ENCODE measurements at places on chromosomes 12 and 14.

DNA sequence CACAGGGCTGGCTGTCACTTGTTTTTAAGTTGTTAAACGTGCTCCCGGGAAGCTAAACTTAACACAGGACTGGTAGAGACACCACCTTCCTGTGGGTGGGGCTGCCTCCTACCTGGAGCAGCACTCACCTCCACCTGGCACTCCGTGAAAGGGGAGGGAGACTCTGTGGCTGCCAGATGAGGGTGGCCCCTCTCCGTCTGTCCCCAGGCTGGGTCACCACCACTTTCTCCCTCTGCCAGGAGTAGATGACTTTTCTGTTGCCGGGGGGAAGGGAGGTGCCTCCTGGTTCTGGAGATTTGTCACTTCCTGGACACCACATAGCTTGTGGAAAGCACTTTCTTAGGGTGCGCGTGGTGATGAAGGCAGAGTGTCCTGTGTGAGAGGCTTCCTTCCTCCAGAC lies 81.3 kb downstream of the WDR20 start:
- no peak for DNase-seq

GRCh38 chr14:53621921-53622320 lies 334.7 kb downstream of the BMP4 start:
- DNase-seq: no peak

DNA sequence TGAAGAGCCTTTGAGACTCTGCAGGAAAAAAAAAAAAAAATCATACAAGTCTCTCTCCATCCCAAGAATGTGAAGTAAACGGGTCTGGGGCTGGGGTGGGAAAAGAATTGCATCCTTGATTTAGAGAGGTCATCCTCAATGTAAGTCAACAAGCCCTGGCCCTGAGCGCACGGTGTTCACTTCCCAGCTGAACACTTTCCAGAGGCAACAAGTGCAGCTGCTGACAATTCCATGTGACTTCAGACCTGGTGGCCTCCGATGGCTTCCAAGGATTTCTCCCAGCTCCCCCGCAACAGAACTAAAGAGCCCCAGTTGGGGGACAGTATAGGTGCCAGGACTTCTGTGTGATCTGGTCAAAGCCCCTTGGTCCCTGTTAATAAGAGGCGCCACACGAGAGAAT lies 2.4 kb downstream of the RILPL1 start:
- DNase-seq: no peak

DNA sequence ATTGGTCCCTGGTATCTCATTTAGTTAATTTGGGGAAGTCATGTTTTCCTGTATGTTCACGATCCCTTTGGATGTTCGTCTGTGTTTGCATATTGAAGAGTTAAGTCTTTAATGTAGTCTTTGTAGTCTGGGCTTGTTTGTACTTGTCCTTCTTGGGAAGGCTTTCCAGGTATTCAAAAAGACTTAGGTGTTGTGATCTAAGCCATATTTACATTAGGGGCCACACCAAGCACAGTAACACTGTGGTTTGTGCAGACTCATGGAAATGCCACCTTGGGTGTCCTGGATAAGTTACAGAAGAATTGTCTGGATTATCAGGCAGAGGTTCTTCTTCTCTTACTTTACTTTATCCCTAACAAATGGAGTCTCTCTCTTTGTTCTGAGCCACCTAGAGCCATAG lies 380.3 kb downstream of the CCER1 start:
- no peak for DNase-seq

GRCh38 chr12:107477947-107478610 lies 207.5 kb upstream of the PWP1 start:
- no peak for DNase-seq

DNA sequence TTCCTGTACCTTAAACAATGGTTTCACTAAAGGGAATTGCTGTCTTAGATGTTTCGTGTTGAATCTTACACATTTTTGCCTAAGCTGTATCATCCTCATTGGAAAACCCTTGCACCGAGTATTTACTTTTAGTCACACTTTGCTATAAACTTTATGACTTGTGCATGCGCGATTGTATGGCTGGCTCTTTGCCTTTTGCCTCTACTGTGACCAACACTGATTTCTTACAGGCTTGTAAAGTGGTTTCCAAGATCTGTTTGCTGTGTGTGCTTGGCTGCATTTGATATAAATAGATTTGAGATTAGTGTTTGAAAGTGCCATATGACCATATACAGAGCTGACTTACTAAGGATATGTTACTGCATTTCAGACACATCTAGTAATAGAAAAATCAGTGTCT lies 40.5 kb downstream of the RASSF3 start:
- no peak for DNase-seq

- no peak for DNase-seq
Measured at GRCh38 chr12:70553391-70553859, 83.8 kb downstream of the PTPRB start.

GRCh38 chr12:79223210-79223609 lies 358.6 kb downstream of the SYT1 start:
- DNase-seq: no peak

DNA sequence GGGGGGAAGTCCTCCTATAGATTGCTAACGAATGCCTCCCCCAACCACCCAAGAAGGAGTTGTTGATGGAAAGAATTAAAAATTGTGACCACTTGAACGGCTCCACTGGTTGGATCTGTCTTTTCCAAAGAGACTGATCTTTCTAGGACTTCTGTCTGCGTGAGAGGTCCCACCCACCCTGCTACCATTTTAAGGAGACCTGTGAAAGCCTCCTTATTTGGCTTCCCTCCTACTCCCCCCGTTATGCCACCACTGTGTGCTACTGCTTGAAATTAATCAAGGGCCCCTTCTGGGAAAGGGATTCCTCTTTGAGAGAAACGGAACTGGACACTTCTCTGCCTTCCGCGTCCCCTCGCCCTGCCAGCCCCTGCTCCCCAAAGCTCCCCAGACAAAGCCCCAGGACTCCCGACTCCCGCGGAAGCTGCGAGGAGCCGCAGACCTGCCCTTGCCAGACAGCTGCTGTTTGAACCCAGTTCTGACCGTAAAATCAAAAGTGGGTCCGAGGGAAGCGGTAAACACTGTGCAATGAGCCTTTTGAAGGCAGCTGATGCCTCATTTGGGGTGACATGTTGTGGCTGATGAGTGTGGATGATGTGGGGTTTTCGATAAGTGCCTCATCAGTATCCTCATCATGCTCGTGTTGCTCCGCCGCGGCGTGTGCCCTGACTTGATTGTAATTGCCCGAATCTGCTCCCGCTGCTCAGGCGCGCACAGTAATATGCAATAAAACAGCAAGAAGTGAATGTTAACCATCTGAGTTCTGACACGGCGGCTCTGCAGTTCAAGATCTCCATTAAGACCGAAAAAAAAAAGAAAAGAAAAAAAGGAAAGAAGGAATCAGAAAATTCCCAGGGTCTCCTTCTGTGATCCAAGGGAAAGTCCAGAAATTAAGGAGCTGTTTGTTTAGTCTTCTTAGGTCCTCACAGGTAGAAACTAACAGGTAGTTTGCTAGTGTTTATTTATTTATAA lies 48.2 kb downstream of the MBIP start:
- no peak for DNase-seq

GRCh38 chr12:62732861-62733427 lies 202.0 kb downstream of the PPM1H start:
- no peak for DNase-seq

DNA sequence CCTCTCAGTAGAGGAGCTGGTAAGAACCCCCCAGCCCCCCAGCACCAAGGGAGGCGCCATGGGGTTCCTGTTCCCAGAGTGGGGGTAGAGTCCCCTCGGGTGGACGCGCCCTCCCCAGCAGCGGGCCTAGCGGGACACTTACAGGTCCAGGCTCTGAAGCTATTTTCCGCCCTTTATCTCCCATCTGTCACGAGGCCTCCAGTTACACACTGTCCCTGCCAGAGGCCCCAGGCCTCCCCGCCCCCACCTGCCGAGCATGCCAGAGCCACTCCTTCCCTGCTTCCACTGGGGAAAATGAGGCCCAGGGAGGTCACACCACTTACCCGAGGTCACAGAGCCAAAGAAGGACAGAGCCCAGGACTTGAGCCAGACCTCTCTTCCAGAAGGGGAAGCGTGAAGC lies 3.1 kb downstream of the C14orf180 start:
- no peak for DNase-seq

- no peak for DNase-seq
Measured at GRCh38 chr12:26563552-26563951, 269.4 kb downstream of the ITPR2 start.

DNA sequence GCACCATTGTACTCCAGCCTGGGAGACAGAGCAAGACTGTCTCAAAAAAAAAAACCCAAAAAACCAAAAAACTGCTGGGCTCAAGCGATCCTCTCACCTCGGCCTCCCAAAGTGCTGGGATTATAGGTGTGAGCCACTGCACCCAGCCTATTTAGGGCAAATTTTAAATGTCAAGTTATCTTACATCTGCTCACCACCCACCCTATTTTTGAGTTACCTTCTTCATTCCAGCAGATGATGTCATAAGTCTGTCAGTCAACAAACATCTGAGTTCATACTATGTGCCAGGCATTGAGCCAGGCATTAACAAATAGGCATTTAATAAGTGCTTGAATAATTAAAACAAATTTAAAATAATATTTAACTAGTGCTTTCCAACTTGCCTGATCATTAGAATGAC lies 21.5 kb downstream of the BATF start:
- no peak for DNase-seq

DNA sequence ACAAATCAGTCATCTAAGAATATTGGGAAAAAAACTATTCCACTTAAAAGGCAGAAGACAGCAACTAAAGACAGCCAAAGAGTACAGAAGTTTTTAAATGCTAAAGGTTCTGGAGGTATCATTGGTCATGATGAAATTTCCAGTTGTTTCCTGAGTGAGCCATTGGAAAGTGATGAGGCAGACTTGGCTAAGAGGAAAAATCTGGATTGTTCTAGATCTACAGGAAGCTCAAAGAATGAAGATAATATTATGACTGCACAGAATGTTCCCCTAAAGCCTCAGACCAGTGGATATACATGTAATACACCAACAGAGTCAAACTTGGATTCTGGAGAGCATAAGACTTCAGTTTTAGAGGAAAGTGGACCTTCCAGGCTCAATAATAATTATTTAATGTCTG lies 22.8 kb downstream of the GALNT4 start:
- DNase-seq: no peak

- DNase-seq: no peak
Measured at GRCh38 chr12:14664434-14665023, 31.9 kb downstream of the GUCY2C start.

GRCh38 chr12:11653215-11653753 lies 3.8 kb downstream of the ETV6 start:
- DNase-seq: no peak

DNA sequence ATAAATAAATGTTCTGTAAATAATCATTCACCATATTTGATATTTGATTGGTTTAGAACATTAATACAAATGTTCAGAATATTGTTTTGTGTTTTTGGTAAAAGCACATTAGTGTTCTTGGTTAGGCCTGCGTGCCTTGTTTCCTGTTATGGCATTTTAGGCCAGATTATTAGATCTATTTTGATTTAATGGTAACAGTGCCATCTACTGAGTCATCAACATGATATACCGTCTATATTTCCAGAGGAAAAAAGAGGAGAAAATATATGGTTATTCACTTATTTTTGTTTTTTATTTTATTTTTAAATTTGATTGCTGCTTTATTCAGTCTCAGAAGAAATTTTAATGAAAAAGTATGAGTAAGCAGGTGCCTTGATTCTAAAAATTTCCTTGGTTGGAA lies 60.3 kb downstream of the GPHN start:
- DNase-seq: no peak

- DNase-seq: no peak
Measured at GRCh38 chr12:29706311-29706710, 77.4 kb downstream of the TMTC1 start.

- no peak for DNase-seq
Measured at GRCh38 chr12:115823635-115824034, 453.9 kb downstream of the MED13L start.

GRCh38 chr12:43255522-43256111 lies 296.4 kb downstream of the ADAMTS20 start:
- DNase-seq: no peak

GRCh38 chr12:39230086-39230485 lies 212.8 kb downstream of the KIF21A start:
- DNase-seq: no peak

DNA sequence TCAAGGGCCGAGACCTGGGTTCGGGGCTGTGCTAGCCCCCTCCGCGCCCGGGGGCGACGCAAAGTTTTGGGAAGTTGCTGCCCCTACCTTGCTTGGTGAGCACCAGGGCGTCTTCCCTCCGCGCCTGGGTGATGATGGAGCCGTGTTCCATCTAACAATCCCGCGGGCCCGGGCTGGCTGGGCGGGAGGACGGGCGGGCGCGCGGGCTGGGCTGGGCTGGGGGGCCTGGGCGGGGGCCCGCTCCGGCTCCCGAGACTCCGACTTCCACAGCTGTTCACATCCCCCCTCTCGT lies 298 bp downstream of the CTDSP2 start:
- no peak for DNase-seq

- no peak for DNase-seq
Measured at GRCh38 chr12:913919-914698, 35.4 kb downstream of the RAD52 start.

DNA sequence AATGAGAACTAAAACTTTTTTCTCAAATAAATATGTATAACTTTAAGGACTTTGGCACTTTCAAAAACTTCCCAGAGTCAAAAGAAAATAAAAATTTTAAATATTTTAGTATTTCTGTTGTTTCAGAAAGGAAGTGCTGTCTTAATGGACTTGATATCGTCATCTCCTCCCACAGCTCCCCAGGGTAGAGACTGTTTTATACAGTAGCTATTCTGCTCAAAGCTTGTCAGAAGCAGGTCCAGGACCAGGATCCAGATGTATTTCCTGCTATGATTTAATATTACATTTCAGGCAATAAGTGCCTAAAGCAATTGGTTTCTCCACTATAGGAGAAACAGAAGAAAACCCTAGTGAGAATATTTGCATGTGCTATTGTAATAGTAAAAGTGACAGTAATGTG lies 218.5 kb upstream of the G2E3 start:
- no peak for DNase-seq

DNA sequence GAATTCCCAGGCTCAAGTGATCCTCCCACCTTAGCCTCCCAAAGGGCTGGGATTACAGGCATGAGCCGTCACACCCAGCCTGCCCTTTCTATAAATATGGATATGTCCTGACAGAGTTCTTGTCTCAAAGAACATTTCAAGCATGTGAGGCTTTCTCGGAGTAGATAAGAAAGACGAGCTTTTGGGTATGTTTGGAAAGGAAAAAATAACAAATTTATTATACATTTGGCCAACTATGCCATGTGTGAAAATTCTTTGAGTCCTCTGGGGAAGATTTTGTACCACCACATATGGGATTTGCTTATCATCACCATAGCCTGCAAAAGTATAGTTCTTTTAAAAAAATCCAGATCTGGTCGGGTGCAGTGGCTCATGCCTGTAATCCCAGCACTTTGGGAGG lies 23.7 kb upstream of the MYBPC1 start:
- DNase-seq: no peak

DNA sequence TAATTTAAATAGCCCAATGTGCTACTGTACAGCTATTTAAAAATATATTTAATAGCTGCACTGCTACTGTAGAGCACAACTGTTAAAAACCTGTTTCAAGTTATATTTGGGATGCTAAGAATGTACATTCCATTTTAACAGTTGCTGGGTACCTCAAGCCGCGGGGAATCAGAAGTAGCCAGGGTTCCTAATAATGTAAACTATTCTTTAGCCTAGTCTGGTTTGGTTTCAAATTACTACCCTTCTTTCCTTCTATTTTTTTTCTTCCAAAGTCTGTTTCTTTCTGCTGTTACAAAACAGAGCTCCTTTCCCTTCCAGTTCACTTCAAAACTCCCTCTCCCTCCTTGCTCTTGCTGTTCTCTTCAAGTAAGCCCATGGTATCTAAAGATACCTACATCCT lies 21.3 kb downstream of the SCAF11 start:
- no peak for DNase-seq
